ENCODE measurements at places on chromosomes 13 and 19.

GRCh38 chr19:35264268-35265125 lies 4.3 kb upstream of the USF2 start:
- DNase-seq, result no peak

- DNase-seq, result no peak
Measured at GRCh38 chr13:98892821-98893220, 85.0 kb downstream of the DOCK9 start.

DNA sequence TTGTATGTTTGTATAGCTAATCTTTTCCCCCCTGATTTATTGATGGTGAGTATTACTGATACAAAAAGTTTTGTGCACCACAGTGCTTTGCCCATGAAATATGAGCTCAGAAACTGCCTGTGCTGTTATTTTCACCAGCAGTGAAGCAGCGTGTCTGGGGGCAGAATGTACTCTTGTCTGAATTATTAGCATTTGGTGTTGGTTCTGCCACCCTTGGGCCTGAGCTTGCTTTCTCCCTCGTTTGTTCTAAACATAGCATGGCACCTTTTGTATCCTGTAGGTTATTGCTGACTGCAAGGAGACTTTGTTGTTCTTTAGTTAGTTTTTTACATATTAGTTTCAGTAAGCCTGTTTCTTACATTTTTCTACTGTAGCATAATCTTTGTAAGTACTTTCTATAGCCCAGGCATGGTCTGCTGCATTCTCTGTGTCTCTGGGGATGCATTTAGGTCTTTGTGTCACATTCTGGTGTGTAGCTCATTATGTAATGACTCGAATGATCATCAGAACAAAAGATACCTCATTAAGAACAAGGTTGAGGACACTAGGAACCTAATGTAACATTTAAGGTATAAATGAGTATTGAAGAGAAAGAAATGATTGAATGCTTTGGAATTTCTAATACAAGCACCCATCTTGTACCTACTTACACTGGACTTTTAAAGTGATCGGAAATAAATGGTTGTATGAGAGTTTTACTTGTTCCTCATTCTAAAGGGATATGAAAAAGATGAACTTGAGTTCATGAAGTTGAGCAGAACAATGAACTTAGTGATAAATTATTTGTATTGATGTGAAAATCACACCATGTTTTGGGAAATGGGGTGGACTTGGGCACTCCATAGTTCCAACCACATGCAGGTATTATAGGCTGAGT lies 50.3 kb upstream of the GPI start:
- no peak for DNase-seq

DNA sequence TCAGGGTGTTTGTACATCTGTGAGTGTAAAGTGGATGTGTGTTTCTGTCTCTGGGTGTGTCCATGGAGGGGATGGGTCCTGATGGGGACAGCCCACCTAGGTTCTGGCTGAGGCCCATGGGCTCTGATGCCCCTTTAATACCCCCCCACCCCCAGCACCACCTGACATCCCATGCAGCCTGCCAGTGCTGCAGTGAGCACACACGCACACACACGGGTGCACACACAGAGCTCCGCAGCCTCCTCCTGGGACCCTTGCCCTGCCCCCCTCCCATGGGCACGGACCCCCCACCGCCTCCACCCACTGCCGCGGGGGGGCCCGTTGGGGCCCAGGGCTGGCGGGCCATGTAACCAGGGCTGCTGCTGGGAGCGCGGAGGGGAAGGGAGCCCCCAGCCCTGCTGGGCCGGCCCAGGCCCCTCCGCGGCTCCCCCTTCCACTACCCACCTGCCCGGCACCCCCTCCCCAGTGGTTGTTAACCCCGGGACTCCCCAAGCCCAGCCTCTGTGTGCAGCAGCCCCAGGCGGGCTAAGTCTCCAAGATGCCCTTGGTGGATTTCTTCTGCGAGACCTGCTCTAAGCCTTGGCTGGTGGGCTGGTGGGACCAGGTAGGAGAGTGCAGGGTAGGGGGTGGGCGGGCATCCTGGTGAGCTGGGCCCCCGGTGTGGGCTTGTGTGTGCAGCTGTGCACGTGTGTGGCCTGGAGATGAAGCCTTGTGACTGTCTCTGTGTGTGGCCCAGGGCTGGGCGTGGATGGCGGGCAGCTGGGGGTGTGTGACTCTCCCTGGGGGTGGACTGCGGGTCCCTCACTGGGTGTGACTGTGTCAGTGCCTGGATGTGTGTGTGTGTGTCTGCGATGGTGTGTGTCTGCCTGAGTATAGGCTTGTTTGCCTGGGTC lies 32.6 kb downstream of the PDE4A start:
- DNase-seq, result no peak

DNA sequence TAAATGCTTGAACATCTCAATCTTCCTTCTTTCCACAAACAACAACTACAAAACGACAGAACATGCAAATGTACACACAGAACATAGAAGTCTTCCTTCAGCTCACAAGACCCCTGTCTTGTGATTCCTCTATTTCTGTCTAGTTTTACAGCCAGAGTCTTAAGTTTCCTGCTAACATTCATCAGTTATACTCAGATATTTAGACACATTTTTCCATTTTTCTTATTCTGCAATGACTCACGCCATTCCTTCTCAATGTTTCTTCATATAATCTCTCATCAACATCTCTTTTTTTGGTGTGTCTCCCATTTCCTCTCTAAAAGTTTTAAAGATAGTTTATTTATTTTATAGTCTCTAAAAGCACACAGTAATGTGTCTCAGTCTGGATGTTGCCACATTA lies 1872.9 kb upstream of the PCDH20 start:
- no peak for DNase-seq

GRCh38 chr13:67855741-67856238 lies 625.7 kb upstream of the PCDH9 start:
- DNase-seq, result no peak

GRCh38 chr19:38707512-38708114 lies 36.7 kb downstream of the CAPN12 start:
- DNase-seq, result no peak

- DNase-seq, result no peak
Measured at GRCh38 chr13:41224113-41225110, 30.0 kb upstream of the KBTBD7 start.

GRCh38 chr13:77946522-77946921 lies 27.9 kb upstream of the EDNRB start:
- DNase-seq, result peak; percentile 17

DNA sequence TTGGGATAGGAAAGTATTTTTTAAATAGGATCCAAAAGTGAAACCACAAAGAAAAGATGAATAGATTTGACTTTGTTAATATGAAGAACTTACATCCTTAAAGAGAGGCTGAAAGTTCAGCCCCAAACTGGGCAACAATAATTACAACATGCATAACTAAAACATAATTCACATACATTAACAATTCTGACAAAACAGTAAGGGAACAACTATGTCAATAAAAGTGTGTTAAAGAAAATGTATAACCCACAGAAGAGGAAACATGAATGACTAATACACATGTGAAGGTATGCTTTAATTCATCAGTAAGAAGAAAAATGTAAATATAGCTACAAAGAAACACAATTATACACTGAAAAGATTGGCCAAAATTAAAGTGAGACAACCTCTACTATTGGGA lies 1597.6 kb upstream of the MIR17HG start:
- DNase-seq, result no peak

DNA sequence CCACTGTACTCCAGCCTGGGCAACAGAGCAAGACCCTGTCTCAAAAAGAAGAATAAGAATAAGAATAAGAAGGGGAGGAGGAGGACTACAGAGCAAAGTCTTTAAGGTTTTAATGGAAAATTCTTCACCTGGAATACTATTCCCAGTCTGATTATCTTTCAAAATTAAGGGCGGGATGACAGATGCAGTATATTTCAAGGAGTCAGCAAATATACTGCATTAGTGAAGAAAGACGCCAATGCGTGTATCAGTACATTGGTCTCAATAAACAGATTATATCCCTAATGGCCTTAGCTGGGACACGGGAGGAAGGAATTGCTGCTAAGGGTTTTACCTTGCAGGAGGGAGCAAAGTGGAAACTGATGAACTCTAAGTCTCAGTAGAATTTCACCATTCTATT lies 54.1 kb upstream of the PDCD5 start:
- DNase-seq, result no peak

DNA sequence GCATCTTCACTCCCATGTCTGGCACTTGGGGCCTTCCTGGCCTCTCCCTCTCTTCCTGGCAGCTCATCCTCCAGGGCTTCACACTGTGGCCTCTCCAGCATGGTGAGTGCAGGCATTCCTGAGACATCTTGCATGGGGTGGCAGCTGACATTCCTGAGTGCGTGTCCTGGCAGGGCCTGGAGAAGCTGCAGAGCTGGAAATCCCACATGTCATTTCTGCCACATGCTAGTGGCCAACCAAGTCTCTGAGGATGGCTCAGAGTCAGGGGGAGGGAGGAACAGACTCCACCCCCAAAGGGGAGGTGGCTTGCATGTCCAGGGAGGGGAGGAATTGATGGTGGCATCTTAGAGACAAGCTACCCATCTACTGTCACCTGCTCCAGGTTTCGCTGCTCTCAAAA lies 41.6 kb upstream of the AMER2 start:
- no peak for DNase-seq

DNA sequence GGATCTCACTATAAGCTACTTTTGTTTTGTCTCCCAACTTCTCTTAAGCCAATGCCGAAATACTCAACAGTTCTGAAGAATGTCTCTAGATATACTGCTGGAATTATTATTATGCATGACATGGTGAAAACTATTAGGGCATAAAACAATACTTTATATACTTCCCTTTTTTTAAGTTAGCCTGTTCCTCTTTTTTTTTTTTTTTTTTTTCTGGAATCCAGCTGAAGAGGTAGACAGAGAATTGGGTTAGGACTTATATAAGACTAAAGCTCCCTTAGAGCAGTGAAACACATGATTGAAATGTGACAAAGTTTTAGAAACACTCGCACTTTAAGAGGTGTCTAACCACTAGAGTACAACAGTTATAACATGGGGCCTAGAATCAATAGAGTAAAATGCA lies 850.9 kb upstream of the PCDH9 start:
- no peak for DNase-seq

- DNase-seq, result no peak
Measured at GRCh38 chr19:7417671-7418324, 69.1 kb downstream of the ARHGEF18 start.

- DNase-seq, result no peak
Measured at GRCh38 chr19:32373585-32374295, 28.3 kb downstream of the ZNF507 start.

DNA sequence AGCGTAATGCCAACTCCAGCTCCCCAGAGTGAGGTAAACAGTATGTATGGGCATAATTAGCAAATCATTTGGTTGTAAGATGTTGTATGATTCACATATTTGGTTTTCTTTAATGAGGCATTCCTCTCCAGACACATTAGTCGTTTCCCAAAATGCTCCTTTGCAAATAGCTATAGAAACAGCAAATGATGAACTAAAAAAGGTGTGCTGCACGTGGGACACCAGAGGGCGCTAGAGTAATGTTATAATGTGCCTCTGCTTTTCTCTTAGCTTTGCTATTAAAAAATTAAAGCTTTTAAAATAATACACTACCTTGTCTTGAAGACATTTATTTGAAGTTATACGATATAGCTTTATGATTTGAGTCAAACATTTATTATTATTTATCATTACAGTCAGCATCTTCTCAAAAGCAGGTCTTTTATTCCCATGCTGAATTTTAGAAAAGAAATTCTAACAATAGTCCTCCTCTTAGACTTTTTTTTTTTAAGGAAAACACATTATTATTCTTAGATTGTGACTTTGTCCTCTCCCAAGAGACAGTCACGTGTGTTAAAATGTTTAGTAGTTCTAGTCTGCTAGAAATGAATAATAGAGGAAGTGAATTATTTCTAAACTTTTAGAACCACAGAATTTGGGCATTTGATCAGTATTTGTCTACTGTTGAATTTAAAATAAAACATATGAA lies 121.6 kb upstream of the FRY start:
- peak; percentile 49 for DNase-seq

DNA sequence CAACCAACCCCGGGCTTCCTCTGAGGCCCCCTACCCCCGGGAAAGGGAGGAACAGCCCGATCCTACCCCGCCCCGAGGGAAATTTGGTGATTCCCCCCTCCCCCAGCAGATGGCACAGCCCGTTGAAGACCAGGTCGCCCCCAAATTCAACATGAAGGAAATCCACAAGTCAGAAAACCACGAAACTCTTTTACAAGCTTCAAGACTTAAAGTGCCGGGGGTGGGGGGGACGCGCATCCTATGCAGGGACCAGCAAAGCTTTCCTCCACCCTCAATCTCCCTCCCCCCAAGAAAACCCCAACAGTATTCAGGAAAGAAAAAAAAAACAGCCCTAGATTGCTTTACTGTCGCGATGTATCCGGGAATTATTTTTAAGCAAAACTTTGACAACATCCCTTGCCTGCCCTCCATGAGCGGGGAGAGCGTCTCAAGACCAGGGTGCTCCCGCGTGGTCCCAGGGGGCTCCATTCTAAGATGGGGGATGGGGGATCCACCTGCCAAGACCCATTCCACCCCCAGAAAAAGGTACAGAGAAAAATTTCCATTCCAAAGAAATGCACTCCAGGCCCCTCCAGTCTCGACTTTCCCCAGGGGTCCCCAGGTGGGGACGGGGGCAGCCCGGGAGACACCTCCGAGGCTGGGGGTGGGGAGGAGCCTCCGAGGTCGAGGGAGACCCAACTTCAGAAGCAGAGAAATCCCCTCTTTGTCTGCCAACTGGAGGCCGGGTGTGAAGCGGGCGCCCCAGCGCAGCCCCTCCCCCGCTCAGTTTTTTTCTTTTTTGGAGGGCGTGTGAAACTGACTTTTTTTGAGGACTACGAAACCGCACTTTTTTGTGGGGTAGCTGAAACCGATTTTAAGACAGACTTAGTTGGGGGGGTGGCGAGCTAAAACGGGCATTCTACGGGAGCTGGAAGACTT lies 1.5 kb downstream of the TCF3 start:
- DNase-seq, result no peak

DNA sequence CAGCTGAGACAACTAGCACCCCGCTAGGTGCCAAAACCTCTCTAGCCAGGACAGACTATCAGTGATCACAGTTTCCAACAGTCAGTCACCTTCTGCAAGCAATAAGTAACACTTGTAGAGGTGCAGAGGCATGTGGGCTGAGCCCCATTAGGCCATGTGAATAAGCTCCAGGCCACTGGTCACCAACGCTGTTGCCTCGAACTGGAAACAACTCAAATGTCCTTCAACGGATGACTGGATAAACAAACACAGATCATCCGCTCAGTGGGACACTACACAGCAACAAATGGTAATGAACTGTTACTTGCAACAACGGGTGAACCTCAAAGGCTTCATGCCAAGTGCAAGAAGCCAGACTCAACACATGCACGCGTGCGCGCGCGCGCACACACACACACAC lies 27.5 kb upstream of the TMEM160 start:
- DNase-seq, result peak; percentile 53

GRCh38 chr13:109494925-109495369 lies 291.4 kb downstream of the IRS2 start:
- no peak for DNase-seq

DNA sequence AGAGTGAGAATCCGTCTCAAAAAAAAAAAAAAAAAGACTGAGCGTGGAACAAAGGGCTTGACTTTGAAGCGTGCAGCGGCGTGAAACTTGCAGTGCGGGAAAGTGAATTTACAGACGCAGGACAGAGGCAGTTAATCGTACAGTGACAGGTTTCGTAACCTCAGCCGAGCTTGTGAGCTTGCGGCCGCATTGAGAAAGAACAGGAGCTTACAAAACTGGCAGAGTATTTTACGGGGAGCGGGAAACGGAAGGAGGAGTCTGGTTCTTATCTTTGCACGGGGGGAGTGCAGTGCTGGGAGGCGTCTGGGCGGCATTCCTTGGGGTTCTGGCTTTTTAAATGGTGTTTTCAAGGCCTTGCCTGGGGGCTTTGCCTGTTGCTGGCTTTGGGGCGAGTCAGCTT lies 6.0 kb upstream of the BSG start:
- no peak for DNase-seq

Measured in left renal cortex interstitium (tissue), 4 donors.